Gastroesophageal sphincter (tissue), 4 donors: ENCODE measurements at places on chromosomes 4 and X.

DNA sequence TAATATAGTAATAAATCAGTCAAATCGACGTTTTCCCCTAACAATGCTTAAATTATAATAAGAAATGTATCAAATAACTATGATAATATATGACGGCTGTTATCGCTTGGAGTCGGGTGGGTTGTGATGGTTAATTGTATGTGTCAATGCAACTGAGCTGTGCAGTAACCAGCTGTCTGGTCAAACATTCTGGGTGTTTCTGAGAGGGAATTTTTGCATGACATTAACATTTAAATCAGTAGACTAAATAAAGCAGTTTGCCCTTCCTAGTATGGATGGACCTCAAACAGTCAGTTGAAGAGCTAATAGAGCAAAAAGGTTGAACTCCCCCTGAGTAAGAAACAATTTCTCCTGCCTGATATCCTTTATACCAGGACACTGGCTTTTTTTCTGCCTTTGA, 96.7 kb downstream of the YIPF7 start:
- no peak for ATAC-seq

GRCh38 chrX:35858906-35859305, 60.6 kb upstream of the CFAP47 start:
- no peak for ATAC-seq

DNA sequence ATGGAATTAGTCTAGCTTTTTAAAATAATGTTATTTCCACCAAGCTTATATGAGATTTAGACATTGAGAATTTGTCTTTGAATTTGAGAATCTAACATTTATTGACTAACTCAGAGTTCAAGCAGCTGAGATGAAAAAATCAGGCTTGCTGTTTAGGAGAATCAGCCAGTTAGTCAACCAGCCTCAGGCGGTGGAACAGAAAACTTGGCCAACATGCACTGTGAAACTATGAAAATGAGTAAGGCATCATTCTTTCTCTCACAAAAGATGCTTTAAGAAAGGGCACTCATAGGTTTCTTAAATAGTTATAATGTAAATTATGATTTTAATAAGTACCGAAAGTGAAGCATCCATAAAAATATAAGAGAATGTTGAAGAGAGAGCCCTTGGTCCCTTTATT, 84.2 kb downstream of the NFKB1 start:
- ATAC-seq = no peak

DNA sequence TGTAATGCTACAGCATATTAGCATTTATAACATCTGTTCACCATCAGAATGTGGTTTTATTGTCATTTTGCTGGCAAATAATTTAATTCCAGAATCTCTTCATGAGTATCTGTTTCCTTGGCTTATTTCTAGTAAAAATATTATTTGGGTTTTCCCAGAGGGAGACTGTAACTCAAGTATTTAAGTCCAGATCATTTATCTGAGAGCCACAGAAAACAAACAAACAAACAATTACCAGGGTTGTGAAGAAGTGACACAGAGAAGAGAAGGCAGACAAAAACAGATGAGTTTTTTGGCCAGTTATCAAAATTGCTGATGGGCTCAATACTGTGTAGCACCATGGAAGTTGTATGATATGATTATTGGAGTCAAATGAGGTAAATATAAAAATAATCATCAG, 515.1 kb downstream of the TECRL start:
- ATAC-seq = no peak

GRCh38 chrX:130125091-130125874, 15.0 kb upstream of the ELF4 start:
- ATAC-seq = peak; percentile 66

DNA sequence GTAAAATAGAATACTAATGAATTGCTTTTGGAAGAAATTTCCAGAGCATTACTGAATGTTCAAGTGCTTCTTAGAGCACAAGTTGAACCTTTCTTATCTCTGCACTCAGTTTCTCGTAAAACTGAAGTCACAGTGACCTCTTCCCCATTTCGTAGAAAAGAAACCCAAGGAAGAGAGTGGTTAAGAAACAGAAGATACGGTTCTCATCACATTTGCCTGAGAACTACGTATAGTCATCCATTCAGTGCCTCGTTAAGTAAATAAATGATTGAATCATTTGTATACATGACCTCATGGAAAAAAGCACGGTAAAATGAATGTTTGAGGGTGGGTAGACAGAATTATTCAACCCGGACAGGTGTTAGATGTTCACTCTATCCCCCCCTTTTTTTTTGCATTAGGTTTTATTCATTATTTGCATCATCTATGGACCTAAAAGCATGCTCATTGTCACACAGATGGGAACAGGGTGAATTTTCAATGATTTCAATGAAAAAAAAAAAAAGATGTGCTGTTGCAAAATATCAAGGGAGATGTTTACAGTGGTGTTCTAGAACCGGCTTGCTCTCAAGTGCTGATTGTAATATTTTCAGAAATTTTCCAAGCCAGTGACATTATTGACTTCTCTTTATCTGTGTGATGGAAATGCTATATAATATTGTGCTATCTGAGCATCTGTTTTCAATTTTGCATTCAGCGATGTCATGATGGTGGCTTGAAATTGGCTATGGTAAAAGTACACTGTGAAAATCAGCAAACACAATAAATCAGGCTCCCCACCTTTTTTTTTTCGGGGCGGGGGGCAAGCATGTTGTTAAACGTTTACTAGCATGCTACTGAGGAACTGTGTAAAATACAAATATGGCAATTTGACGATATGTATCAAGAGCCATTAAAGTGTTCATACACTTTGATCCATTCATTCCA, 4.3 kb downstream of the RHOH start:
- ATAC-seq = no peak
